ENCODE measurements at places on chromosomes 16 and 17.

DNA sequence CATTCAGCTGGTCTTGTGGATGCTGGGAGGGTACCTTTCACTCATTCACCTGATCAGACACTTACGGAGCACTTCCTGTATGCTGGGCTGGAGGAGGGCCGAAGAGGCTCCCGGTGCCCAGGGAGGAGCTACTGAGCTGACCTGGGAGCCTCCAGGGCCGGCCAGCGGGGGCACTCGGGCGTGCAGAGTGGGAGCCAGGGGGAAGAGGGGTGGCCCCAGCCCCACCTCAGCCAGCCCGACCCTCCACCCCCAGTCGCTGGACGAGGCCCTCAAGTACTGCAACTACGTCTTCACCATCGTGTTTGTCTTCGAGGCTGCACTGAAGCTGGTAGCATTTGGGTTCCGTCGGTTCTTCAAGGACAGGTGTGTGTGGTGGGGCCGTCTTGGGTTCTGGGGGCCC lies 10.3 kb downstream of the TPSG1 start:
- no peak for DNase-seq

DNA sequence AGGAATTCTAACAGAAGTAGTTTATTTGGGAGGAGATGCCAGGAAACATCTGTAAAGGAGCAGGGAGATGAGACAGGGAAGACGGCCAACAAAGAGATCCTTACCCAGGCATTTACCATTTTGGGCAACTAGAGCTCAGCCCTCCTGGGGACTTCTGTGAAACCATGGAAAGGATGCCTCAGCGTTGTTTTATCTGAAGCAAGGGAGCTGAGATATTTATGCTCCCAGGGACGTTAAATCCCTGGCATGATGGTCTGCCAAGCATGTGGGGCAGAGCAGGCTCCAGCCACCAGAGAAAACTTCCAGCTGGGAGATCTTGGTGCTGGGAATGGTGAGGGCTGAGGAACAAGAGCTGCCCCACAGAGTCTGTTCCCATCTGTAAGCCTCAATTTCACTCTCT lies 114.8 kb upstream of the FOXF1 start:
- DNase-seq, result no peak

DNA sequence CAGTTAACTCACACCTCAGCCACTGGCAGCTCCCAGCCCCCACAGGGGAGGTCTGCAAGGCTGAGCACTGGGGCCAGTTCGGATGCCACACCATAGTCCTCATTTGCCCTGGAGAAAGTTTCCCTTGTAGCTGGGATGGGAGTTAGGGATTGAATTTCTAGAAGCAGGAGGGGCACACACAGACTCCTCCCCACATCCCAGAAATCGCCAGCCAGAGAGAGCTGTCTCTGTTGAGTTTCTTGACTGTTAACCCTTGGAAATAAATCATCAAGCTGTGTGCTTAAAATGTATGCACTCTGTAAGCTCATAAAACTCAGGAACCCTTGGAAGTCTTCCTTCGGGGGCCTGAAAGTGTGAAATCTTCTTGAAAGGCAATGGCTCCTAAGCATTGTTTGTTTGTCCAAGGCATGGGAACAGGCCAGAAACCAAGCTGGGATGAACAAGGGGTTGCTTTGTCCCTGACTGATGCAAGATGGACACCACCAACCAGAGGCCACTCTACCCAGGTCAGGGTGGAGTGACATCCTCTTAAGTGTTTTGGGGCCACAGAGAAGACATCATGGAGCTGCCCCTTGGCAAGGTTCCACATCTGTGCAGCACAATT lies 394 bp upstream of the PRM3 start:
- no peak for DNase-seq

DNA sequence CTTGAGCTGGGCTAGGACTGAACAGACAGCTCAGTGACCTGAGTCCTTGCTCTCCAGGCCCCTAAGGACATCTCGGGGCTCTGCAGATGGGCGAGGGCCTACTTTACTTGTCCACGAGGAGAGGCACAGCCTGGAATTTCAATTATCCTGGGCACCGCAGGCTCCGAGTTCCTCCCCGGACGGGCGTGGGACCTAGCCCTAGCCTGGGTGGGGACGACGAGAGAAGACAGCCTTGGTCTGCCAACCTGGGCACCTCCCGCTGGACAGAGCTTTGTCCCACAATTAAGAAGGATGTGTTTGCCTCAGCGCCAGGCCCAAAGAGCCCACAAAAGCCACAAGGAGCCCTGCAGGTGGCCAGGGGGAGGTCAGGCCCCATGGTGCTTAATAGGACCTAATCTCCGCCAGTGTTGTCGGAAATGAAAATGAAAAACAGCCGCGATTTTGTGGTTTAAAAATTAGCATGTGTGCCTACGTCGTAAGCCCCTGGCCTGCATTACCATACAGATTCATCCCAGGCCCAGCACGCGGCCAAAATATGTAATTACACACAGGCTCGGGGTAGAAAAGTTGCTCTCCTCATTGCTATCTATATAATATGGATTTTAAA lies 51.4 kb upstream of the LHX1 start:
- DNase-seq, result no peak

DNA sequence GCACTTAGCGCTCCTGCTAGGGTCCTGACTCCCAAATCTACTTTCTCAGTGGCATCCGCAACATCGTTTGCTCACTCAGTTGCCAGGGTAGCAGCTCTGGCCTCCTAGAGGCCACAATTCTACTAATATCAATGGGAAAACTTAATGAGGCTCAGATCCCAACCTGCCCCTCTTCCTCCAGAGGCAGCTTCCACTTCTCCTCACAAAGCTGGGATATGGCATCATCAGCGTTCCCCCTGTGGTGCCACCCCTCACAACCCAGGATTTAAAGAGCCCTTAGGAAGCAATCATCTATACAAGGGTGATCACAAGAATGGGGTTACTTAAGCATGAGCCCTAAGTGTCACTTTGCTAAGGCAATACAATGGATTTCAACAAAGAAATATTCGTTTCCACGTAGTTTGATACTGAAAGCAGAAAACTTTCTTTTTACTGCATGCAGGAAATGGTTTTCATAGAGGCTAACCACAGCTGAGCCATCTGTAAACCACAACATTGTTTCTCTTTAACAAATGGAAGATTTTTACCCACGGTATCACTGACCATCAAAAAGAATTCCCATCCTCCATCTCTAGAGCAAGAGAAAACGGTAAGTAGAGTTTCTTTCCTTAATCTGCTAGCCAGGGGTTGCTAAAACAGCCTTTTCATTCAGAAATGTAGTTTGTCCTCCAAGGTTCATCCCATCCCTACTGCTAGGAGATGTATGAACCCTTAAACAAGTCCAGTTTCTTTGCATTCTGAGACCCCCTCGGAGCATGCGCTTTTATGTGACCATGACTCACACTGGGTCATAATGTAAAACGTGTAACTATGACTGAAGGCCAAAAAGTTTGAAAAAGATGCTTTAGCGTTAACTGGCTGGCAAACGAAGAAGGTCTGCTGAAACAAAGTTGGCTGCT lies 68.3 kb upstream of the BCAR1 start:
- DNase-seq, result no peak

- no peak for DNase-seq
Observed at GRCh38 chr16:66706506-66706880, 9.9 kb upstream of the CMTM4 start.

- DNase-seq, result peak; percentile 37
Observed at GRCh38 chr16:81723098-81723723, 55.9 kb upstream of the PLCG2 start.

DNA sequence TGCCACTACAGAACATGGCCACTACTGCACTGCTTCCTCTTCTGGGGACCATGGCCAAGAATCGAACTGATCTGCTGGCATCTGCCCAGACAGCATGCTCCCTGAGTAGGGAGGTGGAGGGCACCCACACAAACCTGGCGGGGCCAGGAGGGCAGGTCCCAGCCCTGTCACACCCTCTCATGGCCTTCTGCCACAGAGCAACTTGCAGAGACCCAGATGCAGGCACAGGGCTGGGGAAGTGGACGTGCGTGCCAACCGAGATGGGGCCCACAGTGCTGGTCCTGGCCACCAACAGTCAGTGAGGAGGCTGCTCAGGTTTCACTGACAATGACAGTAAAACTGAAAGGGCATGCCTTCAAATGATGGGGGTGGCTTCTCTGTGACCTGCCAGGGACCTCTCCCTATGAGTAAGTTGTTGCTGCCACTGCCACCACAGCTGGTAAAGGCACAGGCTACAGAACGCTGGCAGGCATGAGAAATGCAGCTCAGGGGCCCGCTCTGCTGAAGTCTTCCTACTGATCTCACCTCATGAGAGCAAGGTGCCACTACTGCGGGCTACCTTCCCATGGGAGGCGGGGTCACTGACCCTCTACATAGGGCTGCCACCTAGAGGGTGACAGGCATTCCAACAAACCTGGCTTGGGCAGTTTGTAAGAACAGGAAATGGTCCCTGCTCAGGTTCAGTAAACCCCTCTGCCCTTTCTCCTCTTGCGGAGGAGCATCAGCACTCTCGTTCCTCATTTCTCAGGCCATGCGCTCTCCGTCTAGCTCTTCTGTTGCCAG lies 15.5 kb downstream of the HIC1 start:
- DNase-seq, result no peak

DNA sequence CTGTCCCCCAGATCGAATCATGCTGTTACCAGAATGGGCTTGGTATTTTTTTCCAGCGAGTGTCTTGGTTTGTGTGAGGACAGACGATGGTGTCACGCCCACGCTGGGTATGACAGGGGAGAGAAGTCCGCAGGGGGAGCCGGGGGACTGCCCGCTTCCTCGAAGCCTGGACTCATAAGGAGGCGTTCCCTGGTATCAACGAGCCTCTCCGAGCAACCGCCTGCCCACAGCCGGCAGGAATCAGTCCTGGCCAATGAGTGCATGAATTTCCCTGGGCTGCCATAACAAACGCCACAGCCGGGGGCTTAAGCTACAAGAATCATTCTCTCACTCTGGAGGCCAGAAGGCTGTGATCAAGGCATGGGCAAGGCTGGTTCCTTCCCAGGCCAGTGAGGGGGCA lies 26.1 kb upstream of the JPH3 start:
- no peak for DNase-seq

GRCh38 chr16:54199487-54200160 lies 87.0 kb downstream of the IRX3 start:
- no peak for DNase-seq

DNA sequence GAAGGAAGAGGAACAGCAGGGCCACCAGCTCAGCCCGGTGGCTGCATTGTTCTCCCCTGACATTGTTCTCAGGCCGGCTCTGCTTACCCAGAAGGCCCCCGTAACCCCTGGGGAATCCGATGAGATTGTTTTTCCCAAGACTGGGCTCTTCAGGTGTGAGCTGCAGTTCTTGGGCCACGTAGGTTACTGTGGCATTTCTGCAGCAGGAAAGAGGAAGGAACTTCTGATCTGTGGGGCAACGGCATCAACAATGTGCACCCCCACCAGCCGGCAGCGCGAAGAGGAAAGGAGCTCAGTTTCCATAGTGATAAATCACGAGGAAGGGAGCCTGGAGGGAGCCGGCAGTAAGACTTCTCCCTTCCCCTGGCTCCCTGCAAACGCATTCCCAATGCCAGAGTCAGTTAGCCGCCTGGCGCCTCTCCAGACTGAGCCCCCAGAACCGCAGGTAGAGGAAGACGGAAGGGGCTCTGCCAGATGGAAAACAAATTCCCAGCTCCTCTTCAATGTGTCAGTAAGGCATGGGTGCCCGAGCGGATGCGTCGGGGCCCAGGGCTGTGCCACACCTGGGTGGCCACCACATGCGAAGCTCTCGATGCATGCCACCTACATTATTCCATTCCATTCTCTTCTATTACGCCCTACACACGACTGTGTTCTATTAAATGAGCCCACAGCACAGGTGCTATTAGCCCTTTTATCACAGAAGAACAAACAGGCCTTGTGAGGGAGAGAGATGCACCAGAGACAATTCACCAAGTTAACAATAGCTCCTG lies 21.5 kb upstream of the PECAM1 start:
- peak; percentile 31 for DNase-seq

GRCh38 chr17:7745748-7746470 lies 28.4 kb downstream of the DNAH2 start:
- no peak for DNase-seq

DNA sequence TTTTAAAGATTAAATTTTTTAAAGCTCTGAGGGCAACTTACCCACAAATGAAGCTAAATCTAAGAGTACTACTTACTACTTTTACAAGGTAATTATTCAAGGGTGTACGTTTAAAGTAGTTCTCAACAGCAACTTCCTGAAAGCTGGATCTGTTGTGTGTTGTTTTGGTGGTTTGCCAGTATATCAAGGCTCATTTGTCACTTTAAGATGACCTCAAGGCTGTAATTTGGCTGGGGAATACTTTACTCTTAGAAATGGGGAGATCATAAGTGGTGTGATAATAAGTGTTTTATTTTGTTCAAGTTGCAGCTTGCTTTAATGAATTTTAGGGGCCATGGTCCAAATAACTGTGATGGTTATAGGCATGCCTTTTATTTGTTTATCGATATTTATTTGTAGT lies 30.4 kb downstream of the AP2B1 start:
- DNase-seq, result no peak

DNA sequence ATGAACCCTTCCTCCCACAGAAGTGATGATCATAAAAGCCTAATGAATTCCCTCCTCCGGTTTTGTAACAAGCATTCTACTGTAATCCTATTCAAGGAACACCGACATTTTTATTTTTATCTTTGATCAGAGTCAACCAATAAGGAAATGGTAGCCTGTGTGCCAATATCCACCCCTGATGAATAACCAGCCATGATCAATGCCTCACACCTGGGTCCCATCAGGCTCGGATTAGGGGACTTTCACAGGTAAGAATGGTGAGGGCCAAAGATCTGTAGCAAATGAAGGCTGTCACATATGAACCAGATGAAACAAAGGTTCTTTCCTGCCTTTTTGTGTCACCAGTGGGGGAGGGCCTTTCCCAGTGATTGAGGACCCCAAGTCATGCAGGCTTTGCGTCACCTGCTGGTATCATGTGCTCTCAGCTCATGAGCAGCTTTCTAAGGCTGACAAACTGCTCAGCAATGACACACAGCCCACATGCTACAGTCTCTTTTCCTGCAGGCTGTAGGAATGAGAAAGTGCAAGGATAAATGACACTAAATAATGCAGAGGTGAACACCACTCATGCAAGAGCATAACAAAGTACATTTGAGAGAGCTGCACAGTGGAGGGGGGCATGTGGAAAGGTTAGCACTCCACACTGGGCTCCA lies 34.9 kb downstream of the TOM1L2 start:
- DNase-seq, result no peak

DNA sequence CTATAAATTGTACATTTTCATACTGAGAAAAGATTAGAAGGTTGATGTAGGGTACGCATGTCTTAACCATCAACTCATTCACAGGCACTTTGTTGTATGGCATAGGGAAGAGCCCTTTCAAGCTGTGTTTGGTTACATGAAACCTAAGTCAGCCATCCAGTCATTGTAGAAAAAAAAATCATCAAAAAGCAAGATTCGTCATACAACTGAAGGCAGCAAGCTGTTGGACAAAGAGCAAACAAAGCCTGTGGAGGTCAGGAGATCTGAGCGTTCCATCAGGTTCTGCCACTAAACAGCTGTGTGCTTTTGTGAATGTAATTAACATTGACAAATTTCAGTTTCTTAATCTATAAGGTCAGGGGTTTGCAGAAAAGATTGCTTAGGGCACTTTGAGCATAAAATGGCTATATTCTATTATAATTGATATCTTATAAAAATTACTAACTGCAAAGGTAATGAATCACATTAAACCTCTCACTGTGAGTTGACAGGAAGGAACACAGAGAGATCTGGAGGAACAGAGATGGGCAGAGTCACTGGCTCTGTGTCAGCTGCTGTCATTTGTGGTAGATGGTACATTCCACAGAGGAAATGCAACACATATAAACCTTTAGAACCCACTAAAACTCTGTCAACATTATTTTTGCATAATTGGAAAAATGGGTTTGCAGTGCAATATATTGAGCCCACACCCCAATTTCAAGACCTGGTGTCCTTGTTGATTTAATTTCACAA lies 66.3 kb upstream of the MYOCD start:
- DNase-seq, result no peak

GRCh38 chr17:66714046-66715023 lies 120.6 kb upstream of the CACNG5 start:
- no peak for DNase-seq

Data from SIG-M5 (cell line).